Dermis lymphatic vessel endothelial cell (primary cell): ENCODE measurements at places on chromosomes 2 and 18. TPM values are rescaled to one million over a fixed set of nuclear protein-coding genes. Genes with fewer than 3 reads are reported as not detected.

Gene RSAD2
- under 0.01 and 0.33 TPM in 2 replicates for total RNA-seq

Gene HTR2B
- 1.5 TPM in 2 replicates for total RNA-seq

Gene RAB6C
- total RNA-seq: under 0.01 TPM in 1 of 2 replicates, not detected in the other

Gene FNDC4
- total RNA-seq: 8.3 and 9.5 TPM in 2 replicates

Gene CAPN10
- total RNA-seq: 23.2 and 26.7 TPM in 2 replicates

Gene TPGS2
- total RNA-seq: 120 and 162 TPM in 2 replicates

Gene CRYGC
- not detected in 2 replicates for total RNA-seq

Gene MOGAT1
- not detected in 2 replicates for total RNA-seq

Gene SEC11C
- 22.9 and 26.0 TPM in 2 replicates for total RNA-seq

Gene ASB18
- not detected in 2 replicates for total RNA-seq

Gene ARHGAP28
- 0.87 and 1.1 TPM in 2 replicates for total RNA-seq

Gene FAP
- 0.09 and 0.76 TPM in 2 replicates for total RNA-seq

Gene VIL1
- total RNA-seq: not detected in 2 replicates

Gene IL1RL2
- 0.09 and 0.22 TPM in 2 replicates for total RNA-seq

Gene NOL4
- not detected in 2 replicates for total RNA-seq

Gene IL37
- total RNA-seq: not detected in 2 replicates

Gene STK25
- total RNA-seq: 212 and 304 TPM in 2 replicates
